Activated CD8-positive, alpha-beta memory T cell treated with anti-CD3 and anti-CD28 coated beads for 24 hours (primary cell): ENCODE measurements at places on chromosomes 2 and 18.

DNA sequence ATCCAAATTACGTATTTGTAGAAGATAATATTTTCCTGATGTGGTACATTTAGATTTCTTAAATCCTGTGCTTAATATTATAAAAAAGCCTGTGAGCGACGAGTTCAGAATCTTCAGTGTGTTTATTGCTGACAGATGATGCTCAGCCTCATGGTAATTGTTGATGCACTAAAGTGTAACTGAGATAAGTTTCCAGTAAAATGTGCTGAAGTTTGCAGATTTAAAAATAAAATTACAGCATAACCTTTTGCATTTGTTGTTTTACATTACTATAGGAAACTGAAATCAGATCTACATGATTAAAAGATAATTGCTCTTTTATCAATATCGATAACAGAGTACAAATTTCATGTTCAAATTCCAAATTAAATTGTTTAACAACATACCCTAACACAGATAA, 307.6 kb downstream of the FIGN start:
- no peak for DNase-seq

DNA sequence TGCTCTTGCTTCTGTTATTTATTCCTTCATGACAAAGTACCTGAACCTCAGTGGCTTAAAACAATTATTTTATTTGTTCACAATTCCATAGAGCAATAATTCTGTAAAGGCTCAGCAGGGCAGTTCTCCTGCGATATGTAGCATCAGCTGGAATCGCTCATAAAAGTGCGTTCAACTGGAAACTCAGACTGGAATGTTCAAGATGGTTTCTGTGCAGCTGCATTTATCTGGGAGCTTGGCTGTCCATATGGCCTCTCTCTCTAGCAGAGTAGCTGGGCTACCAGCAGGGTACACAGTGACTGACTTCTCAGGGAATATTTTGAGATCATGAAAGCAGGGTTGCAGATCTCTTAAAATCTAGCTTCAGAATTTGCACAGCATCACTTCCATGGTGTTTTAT, 13.5 kb downstream of the CCDC121 start:
- DNase-seq: no peak

GRCh38 chr18:6281874-6282273, 132.8 kb downstream of the L3MBTL4 start:
- no peak for DNase-seq

- DNase-seq: no peak
These were observed 358.3 kb downstream of the CELF4 start for GRCh38 chr18:37207343-37207742.

- no peak for DNase-seq
These were observed 17.6 kb downstream of the TBC1D8 start for GRCh38 chr2:101133492-101134100.

DNA sequence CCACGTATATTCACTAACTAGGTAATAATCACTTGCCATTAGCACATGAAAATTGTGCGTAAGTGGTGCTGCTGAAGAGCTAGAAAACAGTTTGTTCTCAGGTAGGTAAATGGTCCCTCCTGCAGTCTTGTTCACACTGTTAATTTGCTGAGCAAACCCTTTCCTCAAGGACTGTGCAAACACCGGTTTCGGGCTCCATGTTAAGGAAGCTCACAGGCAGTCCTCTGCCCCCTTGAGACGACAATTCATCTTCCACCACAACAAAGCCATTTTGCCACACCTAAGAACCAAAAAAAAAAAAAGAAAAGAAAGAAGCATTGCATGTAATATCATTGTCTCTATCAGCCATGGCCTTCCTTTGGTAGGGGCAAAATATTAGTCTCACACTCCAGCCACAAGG, 193.9 kb downstream of the BCL11A start:
- DNase-seq: no peak

- no peak for DNase-seq
These were observed 58.9 kb downstream of the TGIF1 start for GRCh38 chr18:3508576-3509549.

DNA sequence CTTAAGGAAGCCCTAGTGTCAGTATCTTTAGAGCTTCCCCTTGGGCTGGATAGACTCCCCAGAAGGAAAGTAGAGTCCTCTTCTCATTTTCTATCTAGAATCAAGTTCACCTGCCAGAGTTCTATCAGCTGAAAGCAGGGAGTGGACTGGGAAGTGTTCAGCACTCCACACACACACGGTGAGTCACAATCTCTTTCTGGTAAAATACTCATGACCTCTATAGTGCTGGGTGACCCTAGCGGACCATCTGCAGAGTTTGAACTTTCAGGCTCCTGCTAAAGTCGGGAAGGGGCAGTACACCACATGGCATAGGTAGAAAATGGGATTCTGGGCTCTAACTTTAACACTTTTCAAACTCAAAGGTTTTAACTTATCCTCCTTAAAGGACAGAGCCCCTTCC, 43.3 kb downstream of the SAP130 start:
- no peak for DNase-seq

DNA sequence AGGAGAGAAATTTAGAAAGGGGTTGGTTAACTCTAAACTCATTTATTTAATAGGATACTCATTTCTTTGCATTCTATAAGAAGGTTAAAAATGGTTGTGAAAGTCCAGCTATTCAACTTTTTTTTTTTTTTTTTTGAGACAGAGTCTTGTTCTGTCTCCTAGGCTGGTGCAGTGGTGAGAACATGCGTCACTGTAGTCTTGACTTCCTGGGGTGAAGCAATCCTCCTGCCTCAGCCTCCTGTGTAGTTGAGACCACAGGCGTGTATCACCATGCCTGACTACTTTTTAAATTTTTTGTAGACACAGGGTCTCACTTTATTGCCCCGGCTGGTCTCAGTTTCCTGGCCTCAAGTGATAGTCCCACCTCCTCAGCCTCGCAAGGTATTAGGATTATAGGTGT, 11.9 kb downstream of the ELP2 start:
- no peak for DNase-seq

GRCh38 chr2:159571540-159572260, 44.6 kb downstream of the BAZ2B start:
- no peak for DNase-seq

DNA sequence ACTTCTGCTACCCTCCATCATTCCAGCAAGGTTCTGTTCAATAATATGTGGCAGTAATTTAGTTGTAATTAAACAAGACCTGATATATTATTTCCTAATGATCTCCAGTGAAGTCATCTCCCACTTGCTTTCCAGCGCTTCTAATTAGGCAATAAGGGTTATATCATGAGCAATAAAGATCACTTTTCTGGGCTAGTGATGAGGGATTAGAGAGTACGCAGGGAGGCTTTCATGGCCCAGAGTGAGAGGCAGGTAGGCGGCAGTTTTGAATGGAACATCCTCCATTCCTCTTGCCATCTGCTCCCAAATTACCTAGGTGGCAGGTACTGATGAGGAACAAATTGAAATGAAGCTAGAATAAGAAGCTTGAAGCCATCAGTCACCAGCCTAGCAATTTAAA, 358.1 kb upstream of the SYT4 start:
- no peak for DNase-seq

DNA sequence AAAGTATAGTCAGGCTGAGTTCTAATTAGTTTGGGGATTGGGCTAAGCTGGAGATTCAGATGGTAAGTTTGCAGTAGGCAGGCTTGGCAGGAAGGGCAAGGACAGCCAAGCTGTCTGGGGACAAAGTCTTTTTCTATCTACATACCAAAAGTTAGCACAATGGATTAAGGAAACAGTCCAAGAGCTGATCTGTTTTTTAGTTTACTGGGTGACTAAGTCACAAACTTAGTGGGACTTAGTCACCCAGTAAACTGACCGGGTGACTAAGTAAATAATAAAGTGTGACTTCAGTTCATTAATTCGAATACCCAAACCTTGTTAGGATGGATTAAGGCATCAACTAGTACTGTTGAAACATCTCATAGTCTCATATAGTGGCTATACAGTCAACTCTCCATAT, 1386.0 kb upstream of the CELF4 start:
- no peak for DNase-seq

DNA sequence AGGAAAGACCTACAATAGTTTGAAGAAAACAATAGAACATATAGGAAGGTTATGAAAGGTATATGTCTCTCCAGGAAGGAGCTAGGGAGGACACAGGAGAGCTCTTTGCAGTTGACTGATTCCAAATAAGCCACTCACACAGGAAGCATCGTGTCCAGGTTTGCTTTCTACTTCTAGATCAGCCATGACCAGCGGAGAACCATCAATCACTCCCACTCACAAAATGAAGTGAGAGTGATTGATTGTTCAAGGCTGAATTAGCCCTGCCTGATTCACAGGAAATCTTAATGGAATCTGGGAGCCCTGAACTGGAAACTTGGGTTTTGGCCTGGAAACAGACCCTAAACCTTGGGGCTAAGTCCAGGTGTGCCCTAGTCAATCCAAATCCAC, 1292.2 kb upstream of the ZEB2 start:
- DNase-seq: no peak

DNA sequence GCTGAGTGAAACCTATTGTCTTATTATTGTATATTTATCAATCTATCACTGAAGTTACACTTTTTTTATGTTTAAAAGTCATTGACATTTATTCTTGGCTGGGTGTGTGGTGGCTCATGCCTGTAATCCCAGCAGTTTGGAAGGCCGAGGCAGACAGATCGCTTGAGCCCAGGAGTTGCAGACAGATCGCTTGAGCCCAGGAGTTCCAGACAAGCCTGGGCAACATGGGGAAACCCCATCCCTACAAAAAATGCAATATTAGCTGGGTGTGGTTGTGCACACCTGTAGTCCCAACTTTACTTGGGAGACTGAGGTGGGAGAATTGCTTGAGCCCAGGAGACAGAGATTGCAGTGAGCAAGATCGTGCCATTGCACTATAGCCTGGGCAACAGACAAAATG, 97.8 kb downstream of the EPC2 start:
- DNase-seq: no peak

DNA sequence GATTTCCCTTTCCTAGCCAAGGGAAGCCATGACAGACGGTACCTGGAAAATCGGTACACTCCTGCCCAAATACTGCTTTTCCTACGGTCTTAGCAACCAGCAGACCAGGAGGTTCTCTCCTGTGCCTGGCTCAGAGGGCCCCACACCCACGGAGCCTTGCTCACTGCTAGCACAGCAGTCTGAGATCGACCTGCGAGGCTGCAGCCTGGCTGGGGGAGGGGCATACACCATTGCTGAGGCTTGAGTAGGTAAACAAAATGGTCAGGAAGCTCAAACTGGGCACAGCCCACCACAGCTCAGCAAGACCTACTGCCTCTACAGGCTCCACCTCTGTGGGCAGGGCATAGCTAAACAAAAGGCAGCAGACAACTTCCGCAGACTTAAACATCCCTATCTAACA, 6.8 kb upstream of the CD207 start:
- no peak for DNase-seq

DNA sequence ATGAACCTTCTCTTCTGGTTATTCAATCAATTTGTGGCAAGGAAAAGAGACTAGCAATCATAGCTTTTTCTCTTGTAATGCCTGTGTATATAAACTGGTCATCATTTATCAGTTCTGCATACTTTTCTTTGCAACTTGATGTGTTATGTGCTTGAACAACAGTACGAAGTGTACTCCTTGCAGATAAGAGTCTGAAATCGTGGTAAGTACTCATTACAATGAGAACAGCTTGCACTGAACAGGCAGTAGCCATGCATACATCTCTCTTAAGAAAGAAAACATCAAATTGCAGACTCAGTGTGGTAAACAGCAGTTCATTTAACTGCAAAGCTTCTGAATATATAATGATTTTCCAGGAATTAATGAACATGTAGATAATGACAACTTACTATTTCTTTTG, 64.3 kb downstream of the GREB1L start:
- no peak for DNase-seq

- DNase-seq: no peak
These were observed 21.1 kb upstream of the CELF4 start for GRCh38 chr18:37586656-37587225.

GRCh38 chr2:73033142-73033765, 38.3 kb downstream of the SFXN5 start:
- DNase-seq: no peak

DNA sequence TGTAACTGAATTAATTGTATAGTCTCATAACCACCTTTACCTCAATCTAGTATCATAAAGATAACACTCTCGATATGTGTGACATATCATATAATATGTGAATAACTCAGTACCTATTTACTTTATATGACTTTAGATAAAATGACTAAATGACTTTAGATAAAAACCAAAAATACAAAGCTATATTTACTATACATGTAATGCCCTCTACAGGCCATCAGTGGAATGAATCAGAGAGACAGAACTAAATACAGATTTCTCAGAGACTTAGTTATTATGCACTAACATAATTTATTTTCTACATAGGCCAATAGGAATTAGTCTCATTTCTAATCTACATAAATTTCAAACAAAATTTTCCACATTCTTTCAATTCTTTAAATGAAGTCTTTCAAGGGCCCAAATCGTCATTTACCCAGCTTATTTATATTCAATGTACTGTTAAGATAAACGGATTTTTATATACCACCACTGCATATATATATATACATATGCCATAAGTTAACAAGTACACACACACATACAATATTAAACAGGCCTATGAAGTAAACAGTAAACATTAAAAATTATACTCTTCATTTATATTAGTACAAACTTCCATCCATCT, 219.9 kb downstream of the EXOC6B start:
- DNase-seq: no peak

GRCh38 chr18:61502472-61502871, 169.2 kb downstream of the CDH20 start:
- no peak for DNase-seq

DNA sequence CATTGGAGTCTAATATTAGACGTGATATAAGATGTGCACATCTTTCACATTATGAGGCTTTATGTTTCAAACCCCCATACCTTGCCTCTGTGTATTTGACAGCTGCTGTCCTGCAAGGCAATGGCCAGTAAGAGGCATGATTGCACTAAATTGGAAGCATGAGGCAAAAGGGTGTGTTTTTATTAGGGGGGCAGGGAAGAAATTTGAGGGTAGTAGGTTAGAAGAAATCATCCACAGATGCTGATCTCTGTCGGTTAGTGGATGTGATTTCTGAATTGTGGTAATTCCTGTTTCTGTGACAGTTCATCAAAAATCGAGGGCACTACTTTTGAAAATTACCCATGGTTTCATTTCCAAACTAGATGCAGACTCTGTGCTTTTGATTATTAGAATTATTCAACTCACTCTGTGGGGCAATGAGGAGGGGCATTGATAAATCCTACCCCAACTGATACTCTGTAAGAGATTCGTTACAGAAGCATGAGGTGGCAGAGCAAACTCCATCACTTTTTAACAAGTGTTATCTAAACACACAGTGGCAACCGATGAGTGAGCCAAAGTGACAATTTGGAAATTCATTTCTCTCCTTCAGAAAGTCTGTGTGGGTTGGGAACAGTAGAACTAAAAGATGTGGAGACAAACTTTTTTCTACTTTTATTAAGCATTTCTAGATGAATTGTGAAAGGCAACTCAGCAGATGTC, 453.0 kb downstream of the ARHGAP15 start:
- DNase-seq: no peak

DNA sequence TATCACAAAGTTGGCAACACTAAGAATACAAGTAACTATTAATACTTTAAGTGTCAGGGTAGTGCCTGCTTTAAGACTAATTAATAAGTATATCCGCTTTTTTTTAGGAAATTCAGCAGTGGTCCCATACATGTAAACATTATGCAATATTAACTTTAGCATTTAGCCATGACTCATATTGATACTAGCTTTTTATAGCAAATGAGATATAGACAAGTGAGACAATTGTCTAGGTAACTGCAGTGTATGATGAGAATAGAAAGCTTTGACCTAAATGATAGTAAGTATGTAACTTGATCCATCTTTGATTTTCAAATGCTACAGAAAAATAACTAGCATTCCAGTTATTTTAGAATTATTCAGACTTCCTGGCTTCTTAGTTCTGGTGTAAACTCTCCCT, 27.4 kb upstream of the VRK2 start:
- no peak for DNase-seq
